CD4-positive, alpha-beta memory T cell (primary cell): ENCODE measurements at places on chromosomes 12 and 14. TPM values are rescaled to one million over a fixed set of nuclear protein-coding genes. Genes with fewer than 3 reads are reported as not detected.

- no peak for DNase-seq
Observed at GRCh38 chr14:78445275-78445674, 275.1 kb downstream of the NRXN3 start.

DNA sequence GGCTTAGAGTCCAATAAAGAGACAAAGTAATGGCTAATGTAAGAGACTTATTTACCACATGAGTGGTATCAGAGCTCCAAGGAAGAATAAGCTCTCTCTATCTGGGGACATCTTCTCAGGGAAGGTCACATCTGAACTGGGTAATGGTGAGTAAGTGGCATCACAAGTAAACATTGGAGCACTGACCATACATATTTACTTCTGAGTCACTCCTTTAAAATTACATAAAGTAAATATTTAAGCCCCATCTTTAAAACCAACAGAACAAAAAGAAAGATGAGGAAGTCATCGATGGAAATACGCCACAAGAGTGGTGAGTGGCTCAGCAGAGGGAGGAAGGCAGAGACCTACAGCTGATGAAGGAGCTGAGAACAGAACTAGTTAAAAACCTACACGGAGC is 159.9 kb downstream of the DUSP6 start:
- DNase-seq: no peak

DNA sequence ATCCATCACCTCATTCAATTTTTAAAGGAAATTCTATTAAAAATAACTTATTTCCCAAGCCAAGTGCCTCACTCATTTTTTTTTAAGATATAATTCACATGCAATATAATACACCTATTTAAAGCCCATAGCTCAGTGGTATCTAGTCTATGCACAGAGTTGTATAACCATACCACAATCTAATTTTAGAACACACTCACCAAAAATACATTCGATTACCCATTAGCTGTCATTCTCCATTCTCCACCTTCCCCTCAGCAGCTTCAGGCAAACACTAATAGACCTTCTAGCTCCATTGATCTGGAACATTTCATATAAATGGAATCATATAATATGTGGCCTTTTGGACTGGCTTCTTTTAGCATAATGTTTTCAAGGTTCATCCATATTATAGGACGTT is 49.5 kb downstream of the CLMN start:
- no peak for DNase-seq

DNA sequence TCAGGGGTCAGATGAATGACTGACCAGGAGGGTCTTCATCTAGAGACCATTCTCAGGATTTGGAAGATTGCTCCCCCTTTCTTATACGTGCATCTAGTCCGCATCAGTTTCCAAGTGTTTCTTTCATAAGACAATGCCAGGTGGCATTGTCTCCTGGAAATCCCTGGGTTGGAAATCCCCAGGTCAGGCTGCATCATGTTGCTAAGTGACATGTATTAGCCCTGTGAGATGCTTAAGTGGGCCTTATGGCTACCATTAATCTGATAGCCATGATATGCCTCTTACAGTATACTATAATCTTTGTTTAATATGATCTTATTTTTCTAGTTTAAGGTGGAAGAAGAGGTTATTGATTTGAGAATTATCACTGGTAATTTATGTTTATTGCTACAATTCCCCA is 92.8 kb downstream of the DIO3 start:
- no peak for DNase-seq

DNA sequence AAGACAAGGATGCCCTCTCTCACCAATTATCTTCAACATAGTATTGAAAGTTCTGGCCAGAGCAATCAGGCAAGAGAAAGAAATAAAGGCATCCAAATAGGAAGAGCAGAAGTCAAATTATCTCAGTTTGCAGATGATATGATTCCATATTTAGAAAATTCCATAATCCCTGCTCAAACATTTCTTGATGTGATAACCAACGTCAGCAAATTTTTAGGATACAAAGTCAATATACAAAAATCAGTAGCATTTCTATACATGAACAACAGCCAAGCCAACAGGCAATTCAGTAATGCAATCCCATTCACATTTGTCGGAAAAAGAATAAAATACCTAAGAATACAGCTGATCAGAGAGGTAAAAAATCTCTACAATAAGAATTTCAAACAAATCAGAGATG is 969.7 kb upstream of the USP15 start:
- DNase-seq: no peak

DNA sequence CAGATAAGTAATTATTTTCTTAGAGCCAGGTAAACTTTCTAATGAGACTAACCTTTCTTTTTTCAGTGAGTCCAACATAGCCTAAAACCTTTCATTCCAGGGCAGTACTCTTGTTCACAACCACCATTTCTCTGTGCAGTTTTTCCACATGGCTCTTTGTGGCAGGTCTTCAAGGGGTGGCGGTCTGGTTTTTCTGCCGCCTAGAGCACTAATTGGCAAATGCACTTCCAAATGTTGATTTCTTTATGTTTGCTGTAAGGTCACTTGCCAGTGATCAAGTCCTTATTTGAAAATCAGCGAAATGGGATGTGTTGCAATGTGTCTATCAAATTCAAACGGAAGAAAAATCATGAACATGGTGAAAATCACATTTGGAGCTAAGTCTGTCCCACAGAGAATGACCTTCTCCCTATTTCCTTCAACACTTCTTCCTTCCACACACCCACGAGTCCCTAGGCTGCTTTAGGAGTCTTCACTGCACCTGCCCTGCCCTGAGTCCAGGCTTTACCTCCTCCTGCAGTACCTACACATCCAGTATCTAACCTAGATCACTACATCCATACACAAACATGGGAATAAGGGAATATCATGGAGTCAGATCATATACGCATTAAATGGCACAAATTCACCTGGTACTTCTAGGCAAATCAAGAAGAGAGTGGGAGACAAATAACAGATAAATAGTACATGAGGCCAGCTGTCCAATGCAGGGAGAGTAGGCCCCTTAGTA is 1.9 kb downstream of the SRGAP1 start:
- no peak for DNase-seq

DNA sequence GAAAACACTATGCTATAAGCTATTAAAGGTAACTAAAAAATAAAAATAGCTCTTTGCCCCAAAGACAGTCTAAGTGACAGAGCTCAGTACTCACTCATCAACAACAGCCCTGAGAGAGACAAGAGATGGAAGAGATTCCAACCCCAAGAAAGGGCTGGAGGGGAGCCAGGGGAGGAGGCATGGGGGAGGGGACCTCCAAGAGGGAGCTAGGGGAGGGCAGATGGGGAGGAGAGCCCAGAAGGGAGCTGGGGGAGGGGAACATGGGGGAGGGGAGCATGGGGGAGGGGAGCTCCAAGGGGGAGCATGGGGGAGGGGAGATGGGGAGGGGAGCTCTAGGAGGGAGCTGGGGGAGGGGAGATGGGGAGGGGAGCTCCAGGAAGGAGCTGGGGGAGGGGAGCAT is 7.7 kb downstream of the SSH1 start:
- DNase-seq: no peak

GRCh38 chr12:15322164-15323061 is at the start of gene PTPRO:
PTPRO (plus strand) TSS chr12:15322508.
- DNase-seq: no peak

DNA sequence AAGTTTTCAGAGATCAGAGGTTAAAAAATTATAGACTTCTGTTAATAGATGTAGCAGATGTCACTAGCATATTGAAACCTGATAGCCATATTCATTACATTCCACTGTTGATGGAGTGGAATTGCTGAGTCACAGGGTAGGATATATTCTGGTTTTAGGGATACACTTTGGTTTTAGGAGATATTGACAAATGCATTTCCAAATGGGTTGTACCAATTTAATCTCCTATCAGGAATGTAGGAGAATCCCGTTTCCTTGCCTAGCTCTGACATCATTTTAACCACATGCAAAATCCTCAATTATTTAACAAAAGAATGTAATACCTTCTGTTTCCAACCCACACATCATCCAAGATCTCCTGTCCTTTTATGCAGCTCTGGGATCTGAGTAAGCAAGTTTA is 30.7 kb upstream of the ESR2 start:
- DNase-seq: no peak

GRCh38 chr12:104712477-104712876 is 245.6 kb downstream of the SLC41A2 start:
- no peak for DNase-seq

DNA sequence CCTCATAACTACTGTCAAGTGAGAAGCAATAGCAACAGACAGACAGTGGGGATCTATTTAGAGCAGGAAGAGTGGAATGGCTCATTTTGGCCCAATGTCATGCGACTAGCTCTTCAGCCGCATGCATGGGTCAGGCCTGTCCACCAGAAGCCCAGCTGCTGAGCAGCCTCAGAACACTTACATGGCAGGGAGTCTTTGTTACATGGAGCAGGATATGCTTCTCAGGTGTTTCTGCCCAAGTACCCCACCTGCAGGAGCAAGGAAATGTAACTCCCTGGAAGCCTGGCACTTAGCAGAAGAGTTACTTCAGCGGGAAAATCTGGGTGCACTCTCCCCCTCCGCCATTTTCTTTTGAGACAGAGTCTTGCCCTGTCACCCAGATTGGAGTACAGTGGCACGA is 73.5 kb upstream of the ARHGAP5 start:
- no peak for DNase-seq

DNA sequence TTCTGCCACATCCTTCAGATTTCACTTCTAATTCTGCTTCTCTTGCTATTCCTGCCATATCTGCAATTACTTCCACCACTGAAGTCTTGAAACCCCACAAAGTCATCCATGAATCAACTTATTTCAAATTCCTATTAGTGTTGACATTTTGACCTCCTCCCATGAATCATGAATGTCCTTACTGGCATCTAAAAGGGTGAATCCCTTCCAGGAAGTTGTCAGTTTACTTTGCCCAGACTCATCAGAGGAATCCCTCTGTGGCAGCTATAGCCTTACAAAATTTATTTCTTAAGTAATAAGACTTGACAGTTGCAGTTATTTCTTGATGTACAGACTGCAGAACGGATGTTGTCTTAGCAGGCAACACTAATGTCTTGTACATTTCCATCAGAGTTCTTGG is 162.9 kb downstream of the PCNX1 start:
- no peak for DNase-seq

GRCh38 chr14:91883753-91884152 is 16.4 kb upstream of the TC2N start:
- DNase-seq: no peak

GRCh38 chr14:75748336-75748735 is 87.3 kb downstream of the TTLL5 start:
- DNase-seq: no peak

DNA sequence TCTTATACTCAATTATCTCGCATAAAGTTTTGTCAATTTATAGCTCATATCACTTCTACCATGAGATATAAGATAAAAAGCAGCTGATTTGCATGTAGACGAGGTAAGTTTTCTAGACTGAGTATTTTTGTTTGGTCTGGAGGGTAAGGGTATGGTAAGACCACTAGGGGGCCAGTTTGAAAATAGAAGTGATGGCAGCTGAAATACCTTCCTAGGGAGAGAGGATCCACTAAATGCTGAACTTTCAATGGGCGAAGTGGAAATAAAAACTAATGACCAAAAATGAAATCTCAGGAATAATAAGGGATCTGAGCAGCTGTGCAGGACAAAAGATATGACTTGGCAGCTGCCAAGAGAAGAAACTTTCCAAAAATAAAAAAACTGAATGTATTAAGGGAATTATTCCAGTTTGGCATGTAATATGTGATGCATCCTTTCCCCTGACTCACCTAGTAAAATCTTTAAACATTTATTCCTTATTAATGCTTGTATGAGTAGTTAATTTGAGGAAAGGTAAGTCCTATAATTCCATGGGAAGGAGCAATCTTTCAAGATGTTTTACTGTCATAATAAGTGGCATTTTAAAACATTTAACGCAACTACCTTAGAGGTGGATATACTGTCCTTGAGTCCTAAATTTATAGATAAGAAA is 754.5 kb downstream of the C12orf50 start:
- DNase-seq: no peak

GRCh38 chr12:67069451-67070306 is 199.5 kb upstream of the CAND1 start:
- DNase-seq: peak; percentile 35

- DNase-seq: peak; percentile 35
Observed at GRCh38 chr12:46983959-46984841, 95.2 kb upstream of the PCED1B start.

DNA sequence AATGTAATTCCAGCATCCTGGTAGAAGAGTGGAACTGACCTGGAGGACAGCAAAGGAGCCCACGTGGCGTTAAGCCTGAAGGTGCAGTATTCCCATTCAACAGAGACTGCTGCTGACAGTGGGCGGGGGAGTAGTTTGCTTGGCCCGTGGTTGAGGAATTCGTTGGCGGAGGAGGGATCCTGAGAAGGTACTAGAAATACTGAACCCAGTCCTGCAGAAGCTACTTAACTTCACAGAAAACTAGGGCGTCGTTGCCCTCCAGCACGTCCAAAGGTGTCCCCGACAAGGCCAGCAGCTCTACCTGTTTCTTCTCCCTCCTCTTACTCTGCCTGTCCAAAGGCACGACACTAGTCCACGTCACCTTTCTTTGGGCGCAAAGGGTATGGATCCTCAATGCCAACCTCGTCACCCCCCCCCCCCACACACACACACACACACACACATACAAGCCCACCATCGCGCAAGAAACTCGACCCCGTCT is 303 bp downstream of the PUS7L start:
- no peak for DNase-seq

GRCh38 chr12:88334271-88334670 is 192.2 kb downstream of the TMTC3 start:
- no peak for DNase-seq

- no peak for DNase-seq
Observed at GRCh38 chr14:93703941-93704340, 84.3 kb downstream of the PRIMA1 start.

DNA sequence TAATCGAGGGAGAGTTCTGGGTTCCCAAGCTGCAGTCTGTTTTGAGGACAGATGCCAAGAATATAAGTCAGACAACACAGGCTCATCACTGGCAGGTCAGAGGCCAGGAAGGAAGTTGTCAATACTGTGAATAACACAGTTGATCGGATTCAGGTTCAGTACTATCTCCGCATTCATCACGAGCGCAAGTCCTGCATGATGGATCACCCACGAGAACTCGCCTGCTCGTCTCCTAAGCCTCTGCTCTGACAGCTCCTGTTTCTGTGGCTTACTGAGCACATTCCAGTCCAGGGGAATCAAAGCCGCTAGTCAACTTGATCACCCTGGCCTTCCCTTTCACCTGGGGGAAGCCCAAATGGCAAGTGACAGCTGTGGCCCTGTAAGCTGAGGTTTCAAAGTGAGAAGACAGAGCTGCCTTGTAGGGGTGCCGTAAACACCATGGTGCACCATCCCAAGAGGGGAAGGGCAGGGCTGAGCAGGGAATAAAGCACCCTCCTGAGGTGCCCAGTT is 60.1 kb upstream of the DICER1 start:
- DNase-seq: no peak

- no peak for DNase-seq
Observed at GRCh38 chr12:92871116-92871515, 58.0 kb downstream of the EEA1 start.

ANKRD33 gene
- total RNA-seq: not detected

IPO8 gene
- 50.2 TPM for total RNA-seq

CCDC38 gene
- 1.0 TPM for total RNA-seq

DDX54 gene
- 64.9 TPM for total RNA-seq

KCNMB4 gene
- total RNA-seq: 0.67 TPM

BEST3 gene
- not detected for total RNA-seq
